Effector memory CD4-positive, alpha-beta T cell (primary cell): ENCODE measurements at places on chromosomes 16 and 17.

DNA sequence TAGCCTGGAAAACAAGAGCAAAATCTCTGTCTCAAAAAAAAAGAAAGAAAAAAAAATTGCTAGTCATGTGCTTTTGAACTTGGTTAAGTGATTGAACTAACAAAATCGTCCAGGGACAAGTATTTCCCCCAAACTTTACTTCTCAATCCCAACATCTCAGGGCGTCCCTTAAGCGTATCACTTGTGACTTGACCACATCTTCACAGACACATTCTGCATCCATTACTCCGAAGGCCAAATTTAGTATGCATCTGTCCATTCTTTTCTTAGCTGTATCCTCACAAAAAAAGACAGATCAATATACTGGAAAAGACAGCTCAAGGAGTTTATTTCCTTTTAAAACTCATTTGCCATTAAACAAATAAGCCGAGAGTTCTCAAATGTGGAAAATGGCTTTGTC lies 5.9 kb upstream of the JPT1 start:
- no peak for DNase-seq

GRCh38 chr16:79169239-79169638 lies 431.3 kb downstream of the MAF start:
- no peak for DNase-seq

GRCh38 chr17:2871720-2872119 lies 75.5 kb downstream of the RAP1GAP2 start:
- no peak for DNase-seq

GRCh38 chr17:38562215-38562569 lies 43.6 kb downstream of the SRCIN1 start:
- no peak for DNase-seq

GRCh38 chr16:78284957-78285434 lies 185.5 kb downstream of the WWOX start:
- no peak for DNase-seq

GRCh38 chr17:1793447-1793806 lies 31.6 kb downstream of the SERPINF1 start:
- no peak for DNase-seq

- no peak for DNase-seq
Measured at GRCh38 chr16:28538733-28539596, at the start of gene NUPR1. TSS of gene NUPR1 (minus strand) at chr16:28538974. CDS start at chr16:28538907, 67 bp downstream.

GRCh38 chr16:11493531-11493929 lies 93.2 kb downstream of the LITAF start:
- DNase-seq, result no peak
